Kasumi-1 (cell line): ENCODE measurements at places on chromosomes 16 and 17.

GRCh38 chr17:14733376-14733775, 432.5 kb downstream of the HS3ST3B1 start:
- no peak for DNase-seq

GRCh38 chr16:53666786-53667415, 36.8 kb downstream of the RPGRIP1L start:
- no peak for DNase-seq

DNA sequence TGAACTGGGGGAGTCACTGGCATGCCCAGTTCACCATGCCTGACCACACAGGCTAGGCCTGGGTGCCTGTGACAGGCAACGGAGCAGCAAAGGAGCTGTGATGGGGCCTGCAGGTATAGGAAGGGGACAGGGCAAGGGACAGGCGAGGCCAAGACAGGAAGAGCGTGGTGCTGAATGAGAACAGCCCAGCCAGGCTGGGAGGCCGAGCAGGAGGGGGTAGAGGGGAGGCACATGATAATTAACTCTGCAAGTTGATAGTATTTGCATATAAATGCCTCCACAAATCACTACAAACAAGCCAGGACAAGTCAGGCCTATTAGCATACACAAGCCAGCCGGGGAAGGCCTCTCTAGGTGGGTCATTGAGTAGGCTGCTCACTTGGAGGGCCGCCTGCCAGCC, 7.8 kb downstream of the ZFHX3 start:
- DNase-seq, result no peak

DNA sequence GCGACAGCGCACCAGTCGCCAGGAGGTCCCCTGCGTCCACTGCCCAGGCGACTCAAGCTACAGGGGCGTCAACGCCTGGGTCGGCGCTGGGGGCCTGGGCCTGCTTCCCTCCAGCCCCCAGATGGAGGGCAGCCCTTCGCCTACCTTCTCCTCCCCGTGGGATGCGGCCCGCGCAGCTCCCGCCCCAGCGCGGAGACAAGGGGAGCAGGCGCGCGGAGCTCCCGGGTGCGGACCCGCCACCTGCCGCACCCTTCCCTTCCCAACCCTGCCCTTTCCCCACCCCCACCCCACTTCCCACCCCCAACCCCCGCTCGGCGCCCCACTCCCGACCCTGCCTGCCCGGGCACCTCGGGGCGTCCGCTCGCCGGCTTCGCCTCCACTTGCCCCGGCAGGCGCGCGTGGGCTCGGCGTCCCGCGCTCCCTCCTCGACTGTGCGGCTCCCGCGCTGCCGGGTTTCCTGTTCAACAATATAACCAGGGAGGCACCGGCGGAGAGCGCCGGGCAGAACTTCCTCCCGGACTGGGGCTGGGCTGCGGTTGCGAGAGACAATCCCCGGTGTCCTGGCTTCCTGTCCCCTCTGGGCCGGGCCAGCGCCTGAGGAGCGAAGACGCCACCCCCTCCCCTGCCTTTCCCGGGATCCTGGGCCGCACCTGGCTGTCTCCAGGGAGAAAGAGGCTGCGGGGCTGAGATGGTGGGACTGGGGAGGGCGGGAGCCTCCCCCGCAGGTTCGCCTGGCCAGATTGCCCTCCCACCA, at the start of gene ARHGAP27:
ARHGAP27 (minus strand) TSS at position 466 of the 754 bp plus-strand sequence. CDS start 2,591 bp downstream, outside the sequence.
- DNase-seq, result peak; percentile 59

- DNase-seq, result peak; percentile 43
Observed at GRCh38 chr16:61002479-61003204, 1033.6 kb downstream of the CDH8 start.

- peak; percentile 82 for DNase-seq
Observed at GRCh38 chr17:74199306-74200092, 4.0 kb upstream of the RPL38 start.

DNA sequence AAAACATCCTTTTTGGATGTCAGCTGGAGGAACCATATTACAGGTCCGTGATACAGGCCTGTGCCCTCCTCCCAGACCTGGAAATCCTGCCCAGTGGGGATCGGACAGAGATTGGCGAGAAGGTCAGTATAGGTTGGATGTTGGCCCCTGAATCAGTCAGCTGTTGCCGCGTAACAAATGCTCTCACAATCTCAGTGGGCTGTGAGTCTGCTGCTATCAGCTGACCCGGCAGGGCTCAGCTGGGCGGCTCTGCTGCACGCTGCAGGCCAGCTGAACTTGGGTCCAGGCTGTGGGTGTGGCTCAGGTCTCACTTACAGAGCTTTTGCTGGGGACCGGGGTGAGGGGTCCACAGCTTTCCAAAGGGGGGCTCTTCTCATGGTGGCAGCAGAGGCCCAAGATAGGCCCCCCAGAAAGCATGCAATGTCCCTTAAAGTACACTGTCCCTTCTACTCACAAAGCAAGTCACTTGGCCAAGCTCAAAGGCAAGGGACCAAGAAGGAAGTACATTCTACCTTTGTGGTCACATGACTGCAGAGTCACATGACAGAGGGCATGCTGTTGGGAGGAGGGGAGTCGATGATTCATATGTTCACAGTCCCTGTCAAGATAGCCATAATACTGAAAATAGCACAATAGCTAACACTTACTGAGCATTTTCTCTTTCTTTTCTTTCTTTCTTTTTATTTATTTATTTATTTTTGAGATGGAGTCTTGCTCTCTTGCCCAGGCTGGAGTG, 134.2 kb downstream of the ABCC1 start:
- DNase-seq, result peak; percentile 9

DNA sequence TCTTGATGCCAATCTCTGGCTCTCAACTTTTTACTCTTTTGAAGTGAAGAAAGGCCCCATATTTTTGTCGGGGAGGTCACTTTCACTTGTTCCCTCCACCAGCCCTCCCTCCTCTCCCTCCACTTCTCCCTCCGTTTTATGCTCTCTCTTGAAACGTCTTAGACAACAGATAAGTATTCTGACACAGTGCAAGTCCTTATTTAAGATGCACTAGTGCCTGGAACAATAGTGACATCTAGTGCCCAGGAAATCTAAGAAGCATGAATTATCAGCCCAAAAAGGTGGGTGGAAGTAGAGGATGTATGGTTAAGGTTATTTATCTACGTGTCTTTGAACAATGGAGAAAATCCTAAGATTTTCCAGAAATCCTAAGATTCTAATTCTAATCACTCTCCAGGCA, 17.9 kb downstream of the PSME3IP1 start:
- peak; percentile 91 for DNase-seq
